ENCODE measurements at places on chromosomes 7 and 10.

DNA sequence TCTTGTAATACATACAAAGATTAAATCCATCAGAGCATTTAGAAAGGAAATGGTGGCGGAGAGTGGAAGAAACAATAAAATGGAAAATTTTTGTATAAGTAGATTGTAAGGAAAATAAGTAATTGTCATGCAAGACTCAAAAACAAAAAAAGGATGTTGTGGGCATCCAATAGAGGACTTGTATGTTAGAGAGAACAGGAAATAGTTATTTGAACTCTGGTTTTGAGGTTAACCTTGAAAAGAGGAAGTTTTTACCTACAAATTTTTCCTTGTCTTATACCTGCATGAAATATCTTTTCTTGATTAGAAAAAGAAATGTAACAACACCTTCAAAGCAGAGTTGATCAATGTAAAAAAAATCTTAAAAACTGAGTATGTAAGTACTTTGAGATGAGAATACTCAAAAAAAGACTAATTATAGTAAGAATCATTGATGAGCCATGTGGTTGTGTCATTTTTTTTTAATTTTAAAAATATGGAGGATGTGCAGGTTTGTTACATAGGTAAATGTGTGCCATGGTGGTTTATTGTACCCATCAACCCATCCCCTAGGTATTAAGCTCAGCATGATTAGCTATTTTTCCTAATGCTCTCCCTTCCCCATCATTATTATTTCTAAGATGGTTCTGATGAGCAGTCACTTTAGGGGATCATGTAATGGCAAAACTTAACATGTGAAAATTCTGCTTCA lies 11.9 kb downstream of the TMEM106B start:
- no peak for DNase-seq

DNA sequence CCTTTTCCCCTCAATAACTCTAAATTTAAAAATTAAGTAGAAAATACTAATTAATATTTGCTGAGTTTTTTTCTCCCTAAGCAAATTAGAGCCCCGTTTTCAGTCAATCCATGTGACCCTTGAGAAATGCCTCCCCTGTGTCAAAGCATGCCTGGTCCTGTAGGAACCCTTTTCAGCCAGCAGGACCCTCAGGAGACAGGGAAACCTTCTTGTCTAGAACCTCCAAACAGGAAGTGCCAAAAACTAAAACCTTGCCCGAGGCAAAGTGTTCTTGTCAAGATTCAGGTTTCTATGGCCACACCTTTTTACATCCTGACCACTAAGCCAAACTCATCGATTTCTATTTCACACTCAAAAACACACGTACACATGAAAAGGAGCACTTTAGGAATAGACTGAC lies 60.1 kb upstream of the NFE2L3 start:
- DNase-seq = no peak

DNA sequence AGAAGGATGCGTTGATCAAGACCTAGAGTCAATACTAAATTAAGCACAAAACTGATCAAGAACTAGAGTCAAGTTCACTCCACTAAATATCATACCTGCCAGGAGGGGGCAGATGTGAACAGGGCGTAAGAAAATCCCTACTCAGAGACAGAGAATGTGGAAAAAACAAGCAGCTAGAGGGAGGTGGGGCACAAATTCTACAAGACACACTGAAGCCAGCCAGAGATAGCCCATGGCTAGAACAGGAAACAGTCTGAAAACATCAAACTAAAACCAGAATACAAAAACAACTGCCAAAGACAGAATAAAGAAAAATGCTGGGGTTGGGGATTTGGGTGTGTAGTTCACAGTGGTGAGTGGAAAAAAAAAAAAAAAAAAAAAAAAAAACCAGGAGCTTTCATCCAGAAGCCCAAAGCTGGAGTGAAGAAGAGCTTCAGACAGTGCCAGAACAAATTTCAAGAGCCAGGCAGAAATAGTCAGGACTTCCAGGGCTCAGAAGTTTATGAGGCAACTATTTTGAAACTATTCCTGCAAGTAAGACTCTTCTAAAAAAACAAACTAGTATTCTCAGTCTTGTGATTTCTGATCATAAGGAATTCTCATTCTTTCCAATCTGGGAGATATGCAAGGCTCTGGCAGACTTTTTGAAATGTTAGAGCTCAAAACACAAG lies 118.3 kb downstream of the CCDC71L start:
- DNase-seq = peak; percentile 73

DNA sequence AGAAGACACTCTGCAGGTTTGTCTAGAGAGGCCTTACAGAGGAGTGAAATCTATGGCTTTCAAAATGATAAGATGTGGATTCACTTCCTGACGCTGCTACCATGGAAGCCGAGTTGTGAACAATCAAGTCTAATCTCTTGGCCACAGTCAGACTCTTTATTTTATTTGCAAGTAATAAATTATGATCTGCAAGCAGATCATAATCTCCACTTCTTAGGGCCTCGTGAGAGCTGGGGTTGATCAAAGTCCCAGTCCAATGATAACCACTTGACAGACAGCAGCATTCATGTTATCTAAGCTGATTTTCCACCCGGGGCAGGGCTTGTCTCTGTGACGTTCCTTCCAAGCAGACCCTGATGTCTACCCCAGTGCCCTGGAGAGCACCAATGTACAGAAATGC lies 776.4 kb upstream of the AUTS2 start:
- DNase-seq = no peak

DNA sequence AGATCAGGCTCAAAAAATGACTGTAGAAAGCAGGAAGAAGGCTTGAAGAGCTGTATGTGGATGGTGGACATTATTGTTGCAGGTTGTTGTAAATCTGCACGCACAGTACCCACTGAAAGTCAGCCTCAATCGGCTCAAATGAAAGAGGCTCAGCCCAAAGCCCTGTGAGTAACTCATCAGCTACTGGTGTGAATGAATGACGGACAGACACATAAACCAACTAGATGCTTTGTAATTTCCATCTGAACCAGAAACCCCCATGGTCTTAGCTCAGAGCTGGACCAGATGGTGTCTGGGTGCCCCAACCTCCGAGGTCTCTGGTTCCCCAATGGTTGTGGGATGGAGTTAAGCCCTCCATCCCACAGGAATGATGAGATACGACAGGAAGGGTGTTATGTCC lies 7.4 kb downstream of the CALN1 start:
- DNase-seq = no peak

DNA sequence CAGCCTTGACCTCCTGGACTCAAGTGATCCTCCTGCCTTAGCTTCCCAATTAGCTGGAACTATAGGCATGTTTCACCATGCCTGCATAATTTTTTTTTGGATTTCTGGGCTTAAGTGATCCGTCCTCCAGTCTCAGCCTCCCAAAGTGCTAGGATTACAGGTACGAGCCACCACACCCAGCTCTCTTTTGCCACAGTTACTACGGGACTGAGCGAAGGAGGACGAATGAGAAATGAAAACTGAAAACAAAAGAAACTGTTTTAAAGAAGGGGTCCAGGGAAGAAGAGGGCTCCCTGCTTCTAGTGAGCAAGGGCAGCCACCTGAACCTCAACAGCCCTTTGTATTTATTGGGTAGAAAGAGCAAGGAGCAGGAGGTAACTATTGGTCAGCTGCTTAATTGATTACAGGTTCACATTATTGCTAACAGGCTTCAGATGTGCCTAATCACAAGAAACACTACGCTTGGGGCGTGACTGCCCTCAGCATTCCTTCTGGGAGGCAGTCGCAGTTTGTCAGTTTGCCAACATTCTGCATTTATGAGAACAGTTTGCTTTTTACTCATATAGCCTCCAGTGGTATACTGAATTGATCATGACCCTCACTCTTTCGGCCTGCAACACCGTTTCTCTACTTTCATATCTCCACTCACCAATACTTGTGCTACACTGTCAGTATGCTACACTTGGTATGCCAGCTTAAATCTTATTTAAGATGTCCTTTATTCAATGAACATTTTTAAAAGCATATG lies 676.8 kb downstream of the DNAJB9 start:
- no peak for DNase-seq

- DNase-seq = no peak
Measured at GRCh38 chr10:7008645-7009044, 402.2 kb downstream of the SFMBT2 start.

DNA sequence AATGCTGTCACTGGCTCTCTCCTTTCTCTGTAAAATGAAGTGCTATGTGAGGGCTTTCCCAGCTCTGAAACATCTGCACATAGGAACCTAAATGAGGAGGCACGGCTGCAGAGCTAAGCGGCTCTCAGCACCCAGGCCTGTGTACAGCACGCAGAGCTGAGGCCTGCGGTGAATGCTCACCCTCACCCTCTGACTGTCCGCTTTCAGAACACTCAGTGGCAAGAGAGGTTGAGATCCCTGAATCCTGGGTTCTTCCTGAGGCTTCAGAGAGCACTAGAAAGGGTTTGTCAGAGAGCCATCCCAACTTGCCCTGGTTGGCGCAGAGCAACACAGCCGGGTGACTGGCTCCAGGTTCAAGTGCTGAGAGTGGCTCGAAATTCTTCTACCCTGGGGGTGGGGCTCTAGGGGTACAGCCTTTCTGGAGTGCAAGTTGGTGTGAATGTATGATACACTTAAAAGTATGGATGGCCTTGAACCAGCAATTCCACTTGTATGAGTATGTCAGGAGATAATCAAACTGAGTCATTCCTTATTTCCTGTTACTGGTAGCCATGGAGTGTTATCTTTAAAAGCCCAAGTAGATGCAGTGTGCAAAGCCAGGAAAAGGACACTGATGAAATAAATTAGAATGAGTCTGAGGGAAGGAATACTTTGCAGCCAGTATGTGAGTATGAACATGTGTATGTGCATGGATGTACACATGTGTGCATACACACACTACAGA lies 1.7 kb upstream of the CCDC201 start:
- DNase-seq = no peak

DNA sequence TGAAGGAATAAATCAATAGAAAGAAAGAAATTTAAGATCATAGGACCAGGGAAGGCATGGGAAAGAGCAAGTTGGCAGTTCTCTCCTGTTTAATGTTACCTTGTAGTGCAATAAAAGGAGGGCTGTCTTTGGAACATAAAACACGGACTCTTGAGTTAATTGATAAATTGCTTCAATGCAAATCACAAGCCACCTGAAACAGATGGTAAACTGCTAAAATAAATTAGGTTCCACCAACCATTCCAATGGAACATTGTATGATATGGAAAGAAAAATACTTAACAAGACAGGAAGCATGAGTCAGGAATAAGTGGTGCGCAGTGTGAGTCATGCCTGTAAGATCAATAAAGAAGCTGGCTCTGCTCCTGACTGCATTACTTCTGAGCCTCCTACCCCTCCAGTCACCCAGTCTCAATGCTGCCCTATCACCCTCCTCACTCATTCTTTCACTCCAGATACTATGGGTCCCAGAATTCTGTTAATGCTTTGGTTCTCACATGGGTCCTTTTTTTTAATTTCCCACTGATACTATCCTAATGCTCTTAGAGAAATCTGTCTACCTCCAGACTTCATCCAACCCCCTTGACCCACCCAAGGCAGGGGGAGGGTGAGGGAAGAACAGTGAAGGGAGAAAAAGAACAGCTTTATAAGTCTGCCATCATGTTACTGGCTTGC lies 78.9 kb downstream of the LRRC17 start:
- peak; percentile 80 for DNase-seq

- no peak for DNase-seq
Measured at GRCh38 chr10:116311706-116312490, 12.3 kb upstream of the CCDC172 start.

DNA sequence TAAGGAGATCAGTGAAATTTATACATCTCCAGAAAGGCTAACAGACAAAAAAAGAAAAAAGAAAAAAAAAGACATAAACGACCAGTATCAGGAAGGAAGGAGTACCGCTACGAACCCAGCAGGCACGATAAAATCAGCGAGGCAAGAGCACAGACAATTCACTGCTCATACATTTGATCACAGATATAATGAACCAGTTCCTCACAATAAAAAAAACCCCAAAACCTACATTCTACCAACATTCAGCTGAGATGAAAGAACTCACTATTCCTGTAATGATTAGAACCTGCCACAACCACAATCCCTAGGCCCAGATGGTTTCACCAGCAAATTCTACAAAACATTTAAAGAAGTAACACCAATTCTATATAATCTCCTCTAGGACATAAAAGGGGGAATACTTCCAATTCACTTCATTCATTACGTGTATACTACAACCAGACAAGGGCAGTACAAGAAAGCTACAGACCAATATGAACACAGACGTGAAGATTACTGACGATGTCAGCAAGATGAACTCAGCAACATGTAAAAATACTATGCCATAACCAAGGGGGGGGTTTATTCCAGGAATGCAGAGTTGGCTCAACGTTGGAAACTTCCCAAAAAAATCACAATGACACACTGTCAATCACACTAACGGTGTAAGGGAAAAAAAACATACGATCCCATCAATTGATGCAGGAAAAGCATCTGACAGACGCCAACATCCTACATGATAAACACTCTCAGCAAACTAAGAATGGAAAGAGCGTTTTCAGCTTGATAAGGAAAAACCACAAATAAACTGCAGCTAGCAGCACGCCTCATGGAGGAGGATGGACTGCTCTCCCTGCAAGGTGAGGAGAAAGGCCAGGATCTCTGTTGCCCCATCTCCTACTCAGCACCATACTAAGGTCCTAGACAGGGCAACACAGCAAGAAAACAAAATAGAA lies 256.2 kb downstream of the ELFN1 start:
- no peak for DNase-seq

DNA sequence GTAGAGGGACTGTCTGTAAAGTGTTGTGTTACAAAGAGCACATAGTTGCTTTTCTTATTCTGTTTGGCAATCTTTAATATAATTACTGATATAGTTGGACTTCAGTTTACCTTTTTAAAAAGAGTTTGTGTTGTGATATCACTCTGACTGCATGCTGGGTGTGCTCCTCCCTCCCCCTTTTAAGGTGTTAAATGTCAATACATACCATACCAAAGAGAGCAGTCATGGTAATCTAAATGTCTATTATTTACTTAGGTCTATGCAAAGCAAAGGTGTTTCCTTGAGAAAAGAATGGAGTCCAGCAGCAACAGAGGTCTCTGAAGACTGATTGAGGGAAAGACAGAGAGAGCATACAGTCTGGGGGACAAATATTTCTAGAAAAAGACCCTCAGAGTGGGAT lies 275.1 kb upstream of the NRP1 start:
- DNase-seq = no peak

DNA sequence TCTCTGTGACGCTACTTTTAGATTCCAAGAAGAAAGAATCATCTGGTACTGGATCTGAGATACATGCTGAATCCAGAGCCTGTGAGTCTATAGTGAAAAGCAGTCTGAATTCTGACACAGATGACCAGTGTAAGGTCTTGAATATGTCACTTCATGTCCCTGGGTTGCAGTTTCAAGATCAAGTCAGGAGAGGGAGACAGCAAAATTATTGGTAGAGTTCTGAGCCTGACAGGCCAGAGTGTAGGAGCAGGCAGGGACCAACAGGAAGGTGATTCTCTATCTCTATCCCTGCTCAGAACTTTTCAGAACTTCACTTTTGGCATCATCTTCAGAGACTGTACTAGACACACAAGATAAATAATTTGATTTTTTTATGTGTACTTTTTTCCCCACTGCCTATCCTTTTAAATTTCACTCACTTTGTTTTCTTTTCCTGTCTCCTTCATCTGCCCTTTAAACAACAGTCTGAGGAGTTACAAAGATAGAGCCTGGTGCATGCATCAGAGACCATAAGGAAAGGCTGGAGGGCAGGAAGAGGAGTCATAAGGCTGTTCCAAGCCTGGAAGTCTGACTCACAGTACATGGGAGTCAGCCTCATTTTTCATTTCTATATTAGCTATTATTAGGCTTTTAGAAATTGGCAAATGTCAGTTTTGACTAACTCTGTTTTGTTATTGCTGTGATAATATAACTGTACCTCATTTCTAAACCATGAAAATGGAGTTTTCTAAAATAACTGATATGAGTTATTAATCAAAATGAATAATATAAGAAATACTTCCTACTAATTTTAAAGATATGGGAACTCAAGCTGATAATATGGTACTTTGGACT lies 120.2 kb upstream of the TMEM229A start:
- no peak for DNase-seq

Data from DMS153 (cell line).